ENCODE measurements at places on chromosomes 7 and 10.

- DNase-seq, result no peak
Measured at GRCh38 chr7:153002115-153002514, 242.6 kb downstream of the ACTR3B start.

DNA sequence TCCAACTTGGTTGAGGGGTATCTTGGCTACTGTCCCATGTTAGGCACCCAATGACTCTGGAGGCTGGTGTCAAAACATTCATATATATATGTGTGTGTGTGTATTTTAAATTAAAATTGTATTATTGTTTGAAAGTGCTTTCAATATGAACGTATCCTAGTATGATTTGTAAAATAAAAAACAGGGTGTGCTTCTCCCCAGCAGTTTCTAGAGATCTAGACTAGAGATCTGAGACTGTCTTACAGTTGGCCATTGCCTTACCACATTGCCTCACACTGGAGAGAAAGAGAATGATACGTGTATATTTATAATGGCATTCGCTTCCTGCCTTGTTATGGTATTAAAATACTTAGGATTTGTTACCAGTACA, 1.2 kb downstream of the BAG3 start:
- DNase-seq, result peak; percentile 6

DNA sequence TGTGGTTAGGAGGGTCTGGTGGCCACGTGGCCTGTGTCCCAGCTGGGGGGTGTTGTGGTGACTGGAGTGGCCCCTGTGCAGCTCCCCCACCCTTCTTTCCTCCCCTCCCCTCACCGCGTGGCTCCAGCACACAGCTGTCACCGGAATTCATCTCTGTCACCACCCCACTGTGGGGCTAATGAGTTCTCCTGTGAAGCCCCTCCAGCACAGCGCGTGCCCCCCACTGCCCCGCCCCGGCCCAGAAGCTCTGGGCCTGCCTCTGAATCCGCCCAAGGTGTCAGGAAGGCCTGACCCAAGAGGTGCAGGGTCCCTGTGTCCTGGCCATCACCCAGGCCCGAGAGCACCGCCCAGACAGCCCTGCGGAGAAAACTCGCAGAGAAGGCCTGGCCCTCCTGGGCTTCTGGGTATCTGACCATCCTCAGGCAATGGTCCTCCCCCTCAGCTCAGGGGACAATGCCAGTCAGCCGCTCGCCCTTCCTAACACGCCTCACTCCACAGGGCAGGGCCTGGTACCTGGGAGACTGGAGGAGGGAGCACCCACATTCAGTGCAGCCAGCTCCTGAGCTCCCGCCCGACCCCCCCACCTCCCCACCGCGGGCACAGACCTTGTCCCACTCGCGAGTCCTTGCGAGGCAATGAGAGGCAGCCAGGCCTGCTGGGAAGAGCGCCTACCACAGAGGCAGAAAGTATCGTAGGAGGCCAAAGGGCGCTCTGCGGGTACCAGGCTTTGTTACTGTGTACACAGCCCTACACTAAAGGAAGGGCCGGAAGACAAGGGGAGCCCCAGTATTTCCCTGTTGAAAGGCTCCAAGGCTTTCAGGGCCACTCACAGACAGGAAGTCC, 38.2 kb downstream of the GBX1 start:
- no peak for DNase-seq

DNA sequence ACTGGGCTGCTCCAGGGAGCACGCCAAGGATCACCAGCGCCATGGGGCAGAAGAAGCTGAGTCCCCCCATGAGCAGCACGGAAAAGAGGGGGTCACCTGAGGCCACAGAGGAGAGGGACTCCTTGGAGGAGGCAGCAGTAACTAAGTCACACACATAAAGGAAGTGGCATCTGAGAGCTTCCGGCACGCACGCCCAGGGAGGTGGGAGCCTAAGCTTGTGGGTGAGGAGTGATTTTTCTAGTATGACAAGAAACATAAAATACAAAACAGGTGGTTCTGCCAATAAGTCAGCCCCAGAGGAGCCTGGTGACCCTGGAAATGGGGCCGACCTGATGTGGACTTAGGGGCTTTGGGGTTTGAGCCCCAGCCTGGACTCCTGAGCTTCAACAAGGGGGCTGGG, 60.8 kb downstream of the CARD11 start:
- peak; percentile 19 for DNase-seq

GRCh38 chr7:155161690-155162089, 91.6 kb downstream of the HTR5A start:
- no peak for DNase-seq

DNA sequence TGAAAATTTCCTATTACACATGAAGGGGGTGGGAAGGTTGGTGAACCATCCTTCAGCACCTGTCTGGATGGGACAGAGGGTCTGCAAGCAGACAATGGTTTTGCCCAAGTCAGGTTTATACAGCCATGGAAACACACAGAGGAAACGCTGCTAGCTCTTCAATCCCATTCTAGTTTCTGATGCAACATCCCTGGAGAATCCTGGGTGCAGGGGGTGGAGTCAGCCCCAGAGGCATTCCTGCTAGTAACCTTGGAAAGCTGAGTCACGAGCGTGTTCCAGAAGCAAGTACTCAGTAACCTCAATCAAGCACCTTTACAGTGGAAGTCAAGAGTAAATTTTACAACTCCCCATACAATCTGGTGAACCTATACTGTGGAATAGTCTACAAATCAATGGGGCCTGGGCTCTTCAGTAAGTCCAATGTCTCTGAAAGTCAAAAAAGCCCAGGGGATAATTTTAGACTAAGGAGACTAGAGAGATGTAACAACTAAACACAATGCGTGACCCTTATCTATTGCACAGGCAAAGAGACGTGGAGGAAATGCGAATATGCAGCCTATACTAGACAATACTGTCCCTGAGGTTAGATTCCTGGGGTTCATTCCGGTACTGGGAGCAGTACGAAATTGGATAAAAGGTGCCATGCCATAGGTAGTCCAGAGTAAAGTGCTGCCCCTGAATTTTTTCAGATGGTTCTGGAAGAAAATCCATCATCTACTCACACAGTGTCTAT, 95.4 kb downstream of the ZRANB1 start:
- no peak for DNase-seq

GRCh38 chr7:74029991-74030415, 2.0 kb downstream of the ELN start:
- DNase-seq, result no peak

DNA sequence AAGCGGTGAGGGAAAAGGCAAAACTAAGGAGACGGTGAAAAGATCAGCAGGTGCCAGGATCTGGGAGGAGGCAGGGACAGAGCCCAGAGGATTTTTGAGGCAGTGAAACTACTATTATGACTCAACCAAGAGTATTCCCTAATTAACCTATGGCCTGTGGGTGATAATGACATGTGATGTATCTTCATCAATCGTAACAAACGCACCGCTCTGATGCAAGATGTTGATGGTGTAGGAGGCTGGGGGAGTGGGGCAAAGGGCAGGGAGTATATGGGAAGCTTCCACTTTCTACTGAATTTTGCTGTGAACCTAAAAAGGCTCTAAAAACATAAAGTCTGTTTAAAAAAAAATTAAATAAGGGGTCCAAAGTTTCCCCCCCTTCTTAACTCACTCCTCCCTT, 25.5 kb upstream of the EZH2 start:
- no peak for DNase-seq

- no peak for DNase-seq
Measured at GRCh38 chr10:59865101-59865500, 41.3 kb downstream of the CCDC6 start.
